Kidney tubule cell (primary cell): ENCODE measurements at places on chromosomes 16 and 17.

DNA sequence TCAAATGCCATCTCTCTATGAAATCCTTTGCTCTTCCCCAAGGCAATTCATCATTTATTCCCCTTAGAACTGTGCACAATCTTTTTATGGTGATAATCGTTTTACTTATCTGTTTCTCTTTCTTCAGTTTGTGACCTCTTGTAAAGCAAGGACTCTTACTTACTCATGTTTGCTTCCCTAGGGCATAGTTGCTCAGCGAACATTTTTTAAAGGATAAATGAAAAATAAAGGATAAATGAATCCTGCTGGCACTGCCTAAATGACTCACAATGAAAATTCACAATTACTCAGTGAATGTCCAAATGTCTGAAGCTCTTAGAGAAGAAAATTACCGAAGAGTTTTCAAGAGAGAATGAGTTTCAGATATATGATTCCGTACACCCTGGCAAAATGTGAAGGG is 671.7 kb downstream of the CDH11 start:
- DNase-seq = no peak

- peak; percentile 17 for DNase-seq
Observed at GRCh38 chr16:51035110-51035498, 116.0 kb downstream of the SALL1 start.

- DNase-seq = no peak
Observed at GRCh38 chr16:4358236-4358635, 7.1 kb upstream of the PAM16 start.

DNA sequence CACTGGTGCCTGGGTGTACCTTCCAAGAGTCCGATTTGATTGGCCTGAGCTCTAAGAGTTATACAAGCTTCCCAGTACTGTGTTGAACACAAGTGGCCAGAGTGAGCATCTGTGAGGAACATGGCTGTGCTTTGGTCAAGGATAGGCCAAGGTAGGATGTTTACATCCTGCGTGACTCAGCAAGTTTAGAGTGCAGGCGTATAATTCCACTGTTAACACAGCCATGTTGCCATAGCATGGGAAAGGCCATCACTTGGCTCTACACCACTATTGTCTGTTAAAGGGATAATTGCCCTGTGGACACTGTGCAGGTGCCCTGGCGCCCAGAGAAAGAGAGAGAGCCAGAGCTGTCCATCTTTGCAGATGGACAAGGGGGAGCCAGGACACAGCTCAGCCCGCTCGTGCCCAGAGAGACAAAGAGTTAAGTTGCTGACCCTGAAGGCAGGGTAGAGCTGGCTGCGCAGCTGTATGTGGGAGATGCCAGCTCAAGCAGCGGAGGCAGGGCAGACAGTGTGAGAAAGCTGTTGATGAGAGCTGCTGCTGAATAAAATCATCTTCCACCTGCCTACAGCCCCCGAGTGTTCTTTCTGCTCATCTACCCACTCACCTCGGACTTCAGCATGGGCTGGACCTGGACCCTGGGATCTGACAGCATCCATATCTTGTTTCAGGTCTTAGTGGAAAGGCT is 11.7 kb downstream of the CFAP52 start:
- no peak for DNase-seq

- DNase-seq = peak; percentile 91
Observed at GRCh38 chr16:14486520-14487303, 143.3 kb downstream of the PARN start.

DNA sequence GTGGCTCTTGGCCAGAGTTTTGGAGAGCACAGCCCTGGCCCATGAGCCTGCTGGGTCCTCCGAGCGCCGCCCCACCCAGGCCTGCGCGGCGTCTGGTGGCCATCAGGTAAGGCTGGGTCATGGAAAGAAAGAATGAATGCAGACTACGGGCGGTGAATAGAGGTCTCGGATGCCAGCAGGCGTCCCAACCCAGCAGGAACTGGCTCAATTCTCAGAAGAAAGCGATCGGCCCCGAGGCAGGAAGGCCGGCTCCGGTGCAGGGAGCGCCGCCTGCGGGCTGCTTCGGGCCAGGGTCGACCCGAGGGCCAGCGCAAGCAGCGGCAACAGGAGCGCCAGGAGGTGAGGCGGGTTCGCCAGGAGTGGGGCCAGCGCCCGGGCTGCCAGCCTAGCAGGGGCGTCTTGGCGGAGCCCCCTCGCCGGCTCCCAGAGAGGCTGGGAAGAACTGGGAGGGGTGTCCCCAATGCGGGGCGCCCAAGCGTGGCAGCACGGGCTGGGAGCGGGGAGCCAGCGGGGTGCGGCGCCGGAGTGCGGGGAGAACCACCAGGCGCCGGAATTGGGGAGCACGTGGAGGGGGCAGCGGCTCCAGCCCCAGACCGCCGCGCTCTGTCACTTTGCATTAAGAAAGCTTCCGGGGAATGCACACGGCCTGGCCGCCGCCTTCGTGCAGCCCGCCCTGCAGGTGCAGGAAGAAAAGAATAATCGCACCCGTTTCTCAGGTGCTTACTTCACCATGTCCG is 7.1 kb upstream of the TMC5 start:
- DNase-seq = peak; percentile 48

GRCh38 chr16:64287655-64288528 is 834.0 kb downstream of the CDH11 start:
- DNase-seq = no peak

GRCh38 chr16:80591071-80591915 is 50.5 kb downstream of the DYNLRB2 start:
- DNase-seq = no peak

- DNase-seq = no peak
Observed at GRCh38 chr16:60091529-60091928, 1357.4 kb upstream of the GOT2 start.

DNA sequence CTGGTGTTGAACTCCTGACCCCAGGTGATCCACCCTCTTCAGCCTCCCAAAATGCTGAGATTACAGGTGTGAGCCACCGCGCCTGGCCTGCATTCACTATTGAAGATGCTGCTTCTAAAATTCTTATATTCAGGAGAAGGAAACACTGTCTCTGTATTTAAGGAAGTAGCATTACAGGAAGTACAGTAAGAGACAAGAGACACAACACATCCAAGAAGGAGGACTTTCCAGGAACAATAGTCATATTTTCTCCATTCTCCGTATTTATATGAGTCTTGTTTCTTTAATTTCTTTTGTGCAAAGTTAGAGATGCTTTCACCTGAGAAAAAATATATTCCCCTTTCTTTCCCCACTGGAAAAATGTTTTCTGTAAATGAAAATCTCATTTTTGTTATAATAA is 18.3 kb upstream of the ABCA3 start:
- DNase-seq = no peak

DNA sequence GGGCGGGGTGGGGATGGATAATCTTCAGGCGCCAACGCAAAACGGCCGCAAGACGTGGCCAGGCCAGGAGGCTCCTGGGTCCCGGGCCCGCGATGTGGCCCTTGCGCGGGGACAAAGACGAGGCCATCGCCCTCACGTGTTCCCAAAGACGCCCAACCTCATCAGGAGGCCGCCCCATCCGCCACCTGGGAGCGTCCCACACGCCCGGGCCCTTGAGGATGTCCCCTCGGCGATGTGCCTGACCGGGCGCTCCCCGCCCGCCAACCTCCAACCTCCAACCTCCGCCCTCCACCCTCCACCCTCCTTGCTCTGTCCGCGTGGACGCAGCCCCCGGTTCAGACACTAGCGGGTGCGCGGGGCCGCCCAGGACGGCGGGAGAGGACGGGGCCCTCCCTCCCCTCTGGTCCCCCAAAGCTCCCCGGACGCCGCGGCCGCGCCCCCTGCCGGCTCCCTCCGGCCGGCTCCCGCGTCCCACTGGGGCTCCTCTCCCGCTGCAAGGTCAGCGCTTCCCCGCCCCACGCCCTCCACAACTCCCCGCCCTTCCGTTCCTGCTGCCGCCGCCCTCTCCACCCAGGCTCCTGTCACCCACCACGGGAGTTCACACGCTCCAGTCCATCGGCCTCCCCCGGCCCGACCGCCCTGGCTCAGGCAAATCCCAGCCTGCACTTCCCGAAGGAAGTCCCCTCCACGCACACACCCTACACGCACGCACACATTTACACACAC is 250.8 kb upstream of the RPL38 start:
- DNase-seq = peak; percentile 1

DNA sequence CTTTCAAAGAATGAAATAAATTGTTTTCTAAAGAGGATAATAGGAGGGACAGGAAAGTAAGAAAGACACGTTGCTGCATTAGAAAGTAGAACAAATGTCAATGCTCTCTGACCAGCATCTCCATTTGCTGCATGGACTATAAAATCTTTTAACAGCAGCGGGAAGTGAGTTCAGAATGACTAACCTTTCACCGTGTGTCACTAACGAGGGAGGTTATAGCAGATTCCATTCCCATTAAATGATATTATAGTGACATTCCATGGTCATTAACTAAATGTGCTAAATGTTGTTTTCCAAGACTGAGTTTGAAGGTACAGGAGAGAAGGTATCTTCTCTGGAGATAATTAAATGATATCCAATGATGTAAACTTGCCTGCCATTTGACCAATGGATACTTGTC is 127.1 kb upstream of the HS3ST3A1 start:
- DNase-seq = peak; percentile 60

DNA sequence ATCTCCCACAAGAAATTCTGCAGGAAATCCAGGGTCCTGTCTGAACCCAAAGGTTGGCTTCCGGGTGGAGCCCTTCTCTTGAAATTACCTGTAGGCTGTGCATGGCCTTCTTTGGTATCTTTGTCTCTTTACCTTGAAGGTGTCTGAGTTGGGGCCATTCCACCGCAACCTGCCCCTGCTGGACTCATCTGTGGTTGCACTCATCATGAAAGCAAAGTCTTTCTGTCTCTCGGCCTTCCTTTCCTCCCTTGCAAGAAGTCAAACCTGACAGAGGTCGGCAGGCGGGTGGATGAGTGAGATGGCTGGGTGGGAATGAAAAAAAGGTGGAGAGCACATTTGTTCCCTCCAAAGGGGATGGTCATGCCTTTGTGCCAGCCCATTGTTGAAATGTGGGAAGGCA is 25.1 kb downstream of the SALL1 start:
- no peak for DNase-seq
